COR-L47 (cell line): ENCODE measurements at places on chromosomes 2 and 18.

- no peak for DNase-seq
Measured at GRCh38 chr18:75139226-75139911, 69.6 kb downstream of the PTGR3 start.

DNA sequence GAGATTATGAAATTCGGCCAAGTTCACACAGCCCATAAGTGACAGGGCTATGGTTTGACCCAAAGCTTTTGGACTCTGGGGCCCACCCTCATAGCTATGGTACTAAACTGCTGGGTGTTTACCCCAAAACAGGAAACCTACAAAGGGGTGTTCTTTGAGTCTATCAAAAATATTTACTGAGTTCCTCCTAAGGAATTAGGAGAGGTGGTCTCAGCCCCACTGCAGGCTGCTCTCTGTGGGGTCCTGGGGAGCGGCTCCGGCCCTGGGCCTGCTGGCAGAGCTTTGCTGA lies 45.5 kb downstream of the SDC1 start:
- no peak for DNase-seq

DNA sequence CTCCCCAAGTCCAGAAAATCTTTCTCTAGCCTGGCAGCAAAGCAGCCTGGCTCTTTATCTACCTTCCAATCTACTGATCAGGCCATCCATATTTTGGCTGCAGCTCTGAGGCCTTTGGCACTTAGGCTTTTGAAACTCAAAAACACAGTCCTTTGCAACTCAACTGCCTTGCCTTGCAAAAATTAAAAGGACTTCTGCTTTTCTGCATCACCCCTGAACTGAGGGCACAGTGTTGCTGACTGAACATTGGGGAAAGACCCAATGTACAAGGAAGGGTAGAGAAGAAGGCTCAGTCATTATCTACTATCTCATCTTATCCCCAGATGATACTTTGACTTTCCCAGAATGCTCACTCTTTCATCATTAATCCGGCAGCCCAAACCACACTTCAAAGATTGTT lies 625.5 kb downstream of the ARHGAP15 start:
- DNase-seq, result no peak

DNA sequence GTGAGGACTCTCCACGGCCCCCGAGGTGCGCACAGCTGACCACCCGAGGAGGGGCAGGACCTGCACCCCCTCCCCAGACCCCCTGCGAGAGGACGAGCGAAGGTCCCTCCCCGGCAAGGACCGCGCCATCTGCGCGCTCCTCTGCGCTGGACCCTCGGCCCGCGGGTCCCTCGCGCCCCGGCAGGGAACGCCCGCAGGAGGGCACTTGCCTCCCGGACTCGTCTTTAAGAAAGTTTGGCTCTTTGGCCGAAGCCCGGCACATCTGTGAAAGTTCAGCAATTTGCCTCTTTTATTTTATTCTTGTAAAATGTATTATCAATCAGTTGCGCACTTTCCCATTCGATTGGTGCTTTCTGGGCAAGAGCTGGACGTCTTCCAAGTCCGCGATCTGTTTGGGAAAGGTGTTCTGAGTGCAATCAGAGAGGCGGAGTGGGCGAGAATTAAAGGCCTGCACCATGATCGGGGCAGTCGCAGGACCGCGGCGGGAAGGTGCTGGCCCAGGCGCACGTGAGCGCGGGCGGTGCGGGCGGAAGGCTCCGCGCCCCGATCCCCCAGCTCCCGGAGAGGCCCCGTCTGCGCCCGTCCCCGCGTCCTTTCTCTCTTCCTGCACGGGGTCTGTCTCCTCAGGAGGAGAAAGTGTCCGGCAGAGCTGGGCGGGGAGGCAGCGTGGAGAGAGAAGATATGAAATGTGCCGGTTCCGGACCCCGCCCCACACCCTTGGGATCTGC lies 1.6 kb upstream of the ALKAL2 start:
- DNase-seq, result no peak

DNA sequence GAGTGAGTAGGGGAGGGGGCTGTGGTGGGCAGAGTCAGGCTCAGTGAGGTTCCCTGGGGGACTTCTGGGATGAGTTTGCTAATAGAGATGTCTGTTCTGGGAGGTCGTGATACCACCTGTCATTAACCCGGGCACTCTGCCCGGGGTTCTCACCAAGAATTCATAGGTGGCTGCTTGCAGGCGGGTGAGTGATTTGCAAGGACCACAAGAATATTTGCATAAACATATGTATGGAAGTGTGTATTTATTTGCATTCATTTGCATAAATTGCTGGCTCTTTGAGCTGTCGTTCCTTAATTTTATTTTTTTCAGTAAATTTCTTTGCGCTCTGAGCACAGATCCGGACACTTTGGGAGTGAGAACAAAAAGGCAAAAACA lies 260.0 kb downstream of the ATAD2B start:
- DNase-seq, result no peak

GRCh38 chr2:69099541-69099940 lies 86.6 kb downstream of the ANTXR1 start:
- DNase-seq, result no peak

GRCh38 chr2:58812771-58813344 lies 571.7 kb upstream of the FANCL start:
- DNase-seq, result peak; percentile 58
